ENCODE measurements at places on chromosomes 12 and 14. TPM values are rescaled to one million over a fixed set of nuclear protein-coding genes. Genes with fewer than 3 reads are reported as not detected.

GRCh38 chr12:57730336-57731067 is 8.0 kb downstream of the AGAP2 start:
- H3K27me3 ChIP-seq: peaks cover 13% of the 10 kb centered on the region
- no peak overlapping the region for H3K27ac ChIP-seq
- H3K36me3 ChIP-seq: peaks cover 2% of the 10 kb centered on the region
- peaks cover 11% of the 10 kb centered on the region for H3K4me1 ChIP-seq

DNA sequence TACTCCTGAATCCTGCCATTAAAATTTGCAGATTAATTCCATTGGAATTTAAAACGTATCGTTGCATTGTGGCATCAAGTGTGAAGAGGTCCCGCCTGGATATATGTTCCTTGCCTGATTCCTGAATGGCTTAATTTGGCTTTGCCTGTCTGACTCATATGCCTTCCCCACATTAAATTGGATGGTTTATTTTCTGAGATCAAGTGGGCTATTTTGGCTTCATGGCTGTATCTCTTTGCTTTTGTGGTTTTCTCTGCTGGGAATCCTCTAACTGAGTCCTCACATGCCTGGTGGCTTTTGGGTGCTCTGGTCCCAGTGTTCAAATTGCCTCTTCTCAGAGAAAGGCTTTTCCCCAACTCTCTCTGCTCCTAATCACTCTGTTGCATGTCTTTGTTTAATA is 127.9 kb upstream of the DYRK2 start:
- H3K4me1 ChIP-seq: peaks cover 28% of the 10 kb centered on the region
- H3K36me3 ChIP-seq: no peaks in the 10 kb centered on the region
- no peaks in the 10 kb centered on the region for H3K27me3 ChIP-seq
- DNase-seq: no peak
- no peak overlapping the region for H3K4me3 ChIP-seq

DNA sequence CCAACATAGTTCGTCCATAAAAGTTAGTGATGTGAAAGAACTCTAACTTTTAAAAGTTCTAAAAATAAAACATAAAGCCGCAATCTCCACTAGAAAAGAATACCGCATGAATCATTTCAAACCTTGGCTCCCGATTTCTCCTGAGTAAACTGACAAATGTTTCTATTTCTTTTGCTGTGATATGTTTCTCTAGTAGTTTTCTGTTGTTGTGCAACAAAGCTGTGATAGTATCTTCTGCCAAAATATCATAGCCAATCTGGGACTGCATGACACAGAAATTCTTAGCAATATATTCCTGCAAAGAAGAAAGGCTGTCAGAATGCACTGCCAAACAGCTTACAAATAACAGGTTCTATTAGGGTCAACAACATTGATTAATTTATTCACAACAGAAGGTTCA is 174.0 kb downstream of the ITPR2 start:
- no peaks in the 10 kb centered on the region for H3K4me1 ChIP-seq
- H3K36me3 ChIP-seq: peaks cover 27% of the 10 kb centered on the region
- no peaks in the 10 kb centered on the region for H3K27me3 ChIP-seq

Gene ADGRD1
- total RNA-seq: 4.7 TPM

Gene TAS2R31
- total RNA-seq: 1.7 TPM

Gene SLC8A3
- 0.17 TPM for total RNA-seq

Gene LRRIQ1
- not detected for total RNA-seq

Gene TPH2
- not detected for total RNA-seq

- H3K27me3 ChIP-seq: no peaks in the 10 kb centered on the region
- peaks cover 24% of the 10 kb centered on the region for H3K4me1 ChIP-seq
- no peak overlapping the region for H3K27ac ChIP-seq
- H3K4me3 ChIP-seq: no peak overlapping the region
Observed at GRCh38 chr12:65658360-65658759, 165.9 kb upstream of the HMGA2 start.

- H3K27me3 ChIP-seq: no peaks in the 10 kb centered on the region
- DNase-seq: no peak
- H3K36me3 ChIP-seq: no peaks in the 10 kb centered on the region
Observed at GRCh38 chr12:42815068-42815467, 225.5 kb upstream of the PRICKLE1 start.

DNA sequence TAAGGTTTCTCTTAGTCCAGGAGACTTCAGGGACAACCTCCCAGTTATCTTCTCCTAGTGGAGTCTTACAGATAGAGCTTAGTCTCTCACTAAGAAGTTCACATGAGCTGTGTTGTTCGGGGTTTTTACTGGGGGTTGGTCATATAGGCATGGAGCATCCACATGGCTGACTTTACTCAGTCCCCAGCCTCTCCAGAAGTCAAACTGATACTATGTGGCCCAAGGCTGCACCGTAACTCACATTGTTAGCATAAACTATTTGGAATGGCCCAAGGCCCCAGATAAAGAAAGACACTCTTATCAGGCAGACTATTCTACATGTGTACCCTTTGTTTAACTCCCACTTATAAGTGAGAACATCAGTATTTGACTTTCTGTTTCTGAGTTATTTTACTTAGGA is 23.2 kb downstream of the GPR137C start:
- no peak overlapping the region for H3K4me3 ChIP-seq
- H3K27me3 ChIP-seq: no peaks in the 10 kb centered on the region
- DNase-seq: no peak
- H3K4me1 ChIP-seq: no peaks in the 10 kb centered on the region

Gene PLEKHG7
- total RNA-seq: not detected

GRCh38 chr14:67010602-67011001 is 178.6 kb upstream of the GARIN2 start:
- no peak overlapping the region for H3K27ac ChIP-seq
- H3K4me1 ChIP-seq: peaks cover 9% of the 10 kb centered on the region
- H3K4me3 ChIP-seq: no peak overlapping the region
- peaks cover 1% of the 10 kb centered on the region for H3K36me3 ChIP-seq
- H3K27me3 ChIP-seq: no peaks in the 10 kb centered on the region

- H3K4me1 ChIP-seq: no peaks in the 10 kb centered on the region
- H3K27me3 ChIP-seq: peaks cover 39% of the 10 kb centered on the region
- DNase-seq: no peak
- H3K36me3 ChIP-seq: no peaks in the 10 kb centered on the region
- no peak overlapping the region for H3K4me3 ChIP-seq
Observed at GRCh38 chr14:59688224-59689170, 111.9 kb upstream of the CCDC175 start.

DNA sequence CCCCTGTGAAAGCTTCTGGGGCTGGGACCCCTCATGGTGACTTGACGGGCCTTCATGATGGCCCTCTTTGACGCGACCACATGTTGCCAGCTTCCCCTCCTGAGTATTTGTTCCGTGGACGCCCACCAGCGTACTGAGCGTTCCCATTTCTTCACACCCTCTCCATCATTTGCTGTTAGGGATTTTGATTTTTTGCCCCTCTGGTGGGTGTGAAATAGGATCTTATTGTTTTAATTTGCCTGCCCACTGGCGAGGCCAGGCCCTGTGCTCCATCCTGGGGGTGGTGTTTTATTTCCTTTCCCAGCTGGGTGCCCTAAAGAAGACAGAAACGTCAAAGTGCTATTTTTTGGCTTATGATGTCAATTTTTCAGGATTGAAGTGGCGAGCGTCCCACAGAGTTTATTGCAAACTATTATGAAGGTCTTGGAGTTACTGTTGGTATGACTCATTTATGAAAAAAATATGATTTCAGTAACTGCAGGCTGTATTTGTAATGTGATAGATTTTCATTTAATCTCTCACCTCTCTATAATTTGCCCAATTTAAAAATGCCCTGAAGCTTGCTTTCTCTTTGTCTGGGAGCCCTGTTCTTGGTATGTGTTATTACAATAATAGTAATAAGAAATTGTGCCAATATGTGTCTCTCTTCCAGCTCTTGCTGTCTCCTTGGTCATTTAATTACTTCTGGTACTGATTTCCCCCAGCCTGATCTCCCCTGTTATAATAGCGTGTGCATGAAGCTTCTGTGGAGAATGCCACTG is 99.6 kb downstream of the SLC25A47 start:
- H3K27ac ChIP-seq: peak overlapping the region; percentile 90
- H3K36me3 ChIP-seq: peaks cover 2% of the 10 kb centered on the region
- peaks cover 55% of the 10 kb centered on the region for H3K4me1 ChIP-seq
- no peak for DNase-seq
- H3K4me3 ChIP-seq: no peak overlapping the region

- H3K4me1 ChIP-seq: no peaks in the 10 kb centered on the region
- no peak for DNase-seq
- H3K4me3 ChIP-seq: no peak overlapping the region
- no peaks in the 10 kb centered on the region for H3K27me3 ChIP-seq
- no peak overlapping the region for H3K27ac ChIP-seq
- no peaks in the 10 kb centered on the region for H3K36me3 ChIP-seq
Observed at GRCh38 chr12:7877420-7877819, 4.7 kb upstream of the SLC2A14 start.

DNA sequence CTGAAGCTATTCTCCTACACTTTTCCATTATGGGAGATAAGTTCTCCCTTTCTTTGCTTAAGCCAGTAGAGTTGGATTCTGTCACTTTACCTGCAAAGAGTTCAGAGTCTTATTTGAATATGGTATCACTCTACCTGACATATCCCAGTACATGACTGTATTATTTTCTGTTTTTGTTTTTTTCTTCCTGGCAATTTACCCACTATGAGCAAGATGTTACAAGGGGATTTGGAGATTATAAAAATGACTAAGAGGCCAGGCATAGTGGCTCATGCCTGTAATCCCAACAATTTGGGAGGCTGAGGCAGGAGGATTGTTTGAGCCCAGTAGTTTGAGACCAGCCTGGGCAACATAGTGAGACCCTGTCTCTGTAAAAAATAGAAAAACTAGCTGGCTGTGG is 46.4 kb upstream of the CHST11 start:
- H3K4me1 ChIP-seq: peaks cover 10% of the 10 kb centered on the region
- no peak overlapping the region for H3K4me3 ChIP-seq
- no peak overlapping the region for H3K27ac ChIP-seq

DNA sequence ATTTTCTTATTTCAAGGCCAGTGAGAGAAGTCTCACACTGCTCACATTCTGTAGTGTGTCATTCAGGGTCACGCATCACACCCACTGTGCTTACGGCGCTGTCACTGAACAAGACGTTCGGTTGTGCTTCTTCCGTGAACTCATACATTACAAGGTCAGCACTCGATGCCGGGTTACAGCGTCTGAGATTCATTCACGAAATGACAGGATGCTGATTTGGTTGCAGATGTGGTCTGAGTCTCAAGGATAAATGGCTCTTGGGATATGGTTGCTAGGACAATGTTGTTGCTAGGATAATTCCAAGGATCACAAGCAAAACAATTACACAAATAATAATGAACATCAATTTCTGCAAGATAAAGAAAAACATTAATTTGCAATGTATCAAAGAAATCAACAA is 47.4 kb downstream of the STX2 start:
- peaks cover 16% of the 10 kb centered on the region for H3K36me3 ChIP-seq
- H3K27ac ChIP-seq: no peak overlapping the region
- H3K4me3 ChIP-seq: no peak overlapping the region
- no peaks in the 10 kb centered on the region for H3K27me3 ChIP-seq

All from chondrocyte (in vitro differentiated cells).